Chondrocyte (in vitro differentiated cells): ENCODE measurements at places on chromosomes 6 and 20. TPM values are rescaled to one million over a fixed set of nuclear protein-coding genes. Genes with fewer than 3 reads are reported as not detected.

IP6K3 gene
- 6.1 to 9.0 TPM (median 6.5 TPM) in 3 replicates for total RNA-seq

DNA sequence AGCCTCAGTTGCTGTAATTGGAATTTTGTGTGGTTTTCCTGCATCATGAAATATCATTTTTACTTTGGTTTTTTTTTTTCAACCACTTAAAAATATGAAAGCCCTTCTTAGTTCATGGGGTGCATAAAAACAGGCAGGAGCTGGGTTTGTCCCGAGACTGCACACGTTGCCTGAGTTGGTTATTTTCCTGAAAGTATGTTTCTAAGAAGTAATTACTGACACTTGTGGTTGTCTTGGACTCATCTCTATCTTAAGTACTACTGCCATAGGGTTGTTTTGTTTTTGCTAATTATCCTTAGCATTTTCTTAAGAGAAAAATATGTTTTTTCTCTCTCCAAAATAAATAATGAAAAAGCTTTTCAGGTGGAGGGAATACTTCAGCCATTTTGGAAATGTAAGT lies 40.1 kb downstream of the FAM120B start:
- no peaks in the 10 kb centered on the region for H3K27me3 ChIP-seq
- peaks cover 31% of the 10 kb centered on the region for H3K4me1 ChIP-seq
- H3K36me3 ChIP-seq, result peaks cover 30% of the 10 kb centered on the region
- no peak for DNase-seq
- H3K27ac ChIP-seq, result no peak overlapping the region

RIPOR2 gene
- total RNA-seq, result 0.62 to 1.9 TPM (median 0.92 TPM) in 3 replicates

NKX2-2 gene
- total RNA-seq, result not detected in 3 replicates

DNA sequence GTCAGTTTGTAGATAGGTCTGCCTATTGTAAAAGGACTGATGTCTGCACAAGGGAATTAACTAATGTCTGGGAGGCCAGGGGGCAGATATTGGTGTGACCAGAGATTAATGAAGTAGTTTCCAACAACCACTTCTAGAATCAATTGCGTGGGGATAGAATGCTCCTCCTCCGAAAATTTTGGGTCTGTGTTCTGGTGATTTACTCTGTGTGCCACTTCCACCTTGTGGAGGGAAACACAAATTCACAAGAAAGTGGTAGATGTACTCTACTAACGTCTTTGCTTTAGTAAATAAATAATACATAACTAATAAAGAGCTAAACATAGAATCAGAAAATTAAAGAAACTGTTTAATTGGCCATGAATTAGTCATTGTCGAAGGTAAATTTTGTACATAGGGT lies 25.5 kb downstream of the TMEM14A start:
- H3K4me3 ChIP-seq, result no peak overlapping the region
- H3K27me3 ChIP-seq, result no peaks in the 10 kb centered on the region
- no peak overlapping the region for H3K27ac ChIP-seq
- DNase-seq, result no peak

MOCS3 gene
- total RNA-seq, result 4.3 to 4.6 TPM (median 4.4 TPM) in 3 replicates

DNA sequence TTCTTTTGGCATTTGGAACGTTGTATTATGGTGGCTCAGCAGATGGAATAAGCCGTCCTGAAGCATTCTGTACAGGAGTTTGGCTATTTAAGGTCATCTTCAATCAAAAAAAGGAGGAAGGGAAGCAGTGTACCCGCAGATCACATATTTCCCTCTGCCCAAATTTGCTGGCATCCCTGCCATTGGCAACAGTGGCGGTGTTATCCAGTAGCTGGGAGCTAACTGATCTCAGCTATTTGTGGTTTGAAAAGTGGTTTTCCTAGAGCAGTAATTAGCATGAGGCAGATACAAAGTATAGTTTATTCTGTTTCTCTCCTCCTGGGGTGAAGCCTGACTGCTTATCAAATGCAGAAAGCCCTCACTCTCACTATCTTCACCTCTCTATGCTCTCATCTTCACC lies 576.8 kb downstream of the QKI start:
- H3K27me3 ChIP-seq, result no peaks in the 10 kb centered on the region
- no peak for DNase-seq
- H3K4me3 ChIP-seq, result no peak overlapping the region
- H3K36me3 ChIP-seq, result no peaks in the 10 kb centered on the region
- no peak overlapping the region for H3K27ac ChIP-seq

- peaks cover 18% of the 10 kb centered on the region for H3K36me3 ChIP-seq
- H3K4me1 ChIP-seq, result peaks cover 7% of the 10 kb centered on the region
- no peaks in the 10 kb centered on the region for H3K27me3 ChIP-seq
These were observed 75.9 kb upstream of the SYNJ2 start for GRCh38 chr6:157905590-157906342.

BMP2 gene
- total RNA-seq, result 0.85 to 1.1 TPM (median 0.92 TPM) in 3 replicates

SGK2 gene
- 0.45 to 2.1 TPM (median 0.54 TPM) in 3 replicates for total RNA-seq

DNA sequence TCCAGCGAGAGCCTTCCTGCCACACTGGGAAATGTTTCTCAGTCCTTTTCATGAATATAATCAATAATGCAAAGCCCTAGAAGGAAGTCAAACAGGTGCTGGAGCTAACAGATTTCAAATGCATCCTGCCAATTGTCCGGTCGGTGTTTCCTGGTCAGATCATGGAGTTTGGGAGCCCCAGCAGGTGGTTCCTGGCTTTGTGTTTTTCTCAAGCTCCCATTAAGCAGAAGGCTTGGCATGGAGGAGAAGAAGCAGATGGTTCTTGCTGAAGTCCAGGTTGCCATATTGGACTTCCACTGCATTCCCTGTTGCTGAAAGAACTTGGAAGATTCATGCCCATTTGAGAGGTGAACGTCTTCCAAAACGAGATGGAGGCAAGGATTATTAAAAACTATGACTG lies 68.6 kb downstream of the GFOD1 start:
- H3K4me3 ChIP-seq, result no peak overlapping the region
- DNase-seq, result no peak
- no peaks in the 10 kb centered on the region for H3K36me3 ChIP-seq
- H3K4me1 ChIP-seq, result peaks cover 53% of the 10 kb centered on the region
- no peak overlapping the region for H3K27ac ChIP-seq

- DNase-seq, result no peak
- H3K27ac ChIP-seq, result no peak overlapping the region
- no peaks in the 10 kb centered on the region for H3K36me3 ChIP-seq
- H3K4me1 ChIP-seq, result no peaks in the 10 kb centered on the region
- no peak overlapping the region for H3K4me3 ChIP-seq
These were observed 34.7 kb downstream of the CPNE5 start for GRCh38 chr6:36804563-36804962.

BRD2 gene
- 149 to 165 TPM (median 150 TPM) in 3 replicates for total RNA-seq

- peak overlapping the region; percentile 91 for H3K27ac ChIP-seq
- peaks cover 19% of the 10 kb centered on the region for H3K36me3 ChIP-seq
- no peak for DNase-seq
- peak overlapping the region; percentile 73 for H3K4me3 ChIP-seq
- peaks cover 29% of the 10 kb centered on the region for H3K4me1 ChIP-seq
- H3K27me3 ChIP-seq, result peaks cover 77% of the 10 kb centered on the region
These were observed 3.3 kb downstream of the SIM1 start for GRCh38 chr6:100461278-100461916.

NHSL1 gene
- total RNA-seq, result 17.2 to 23.7 TPM (median 23.4 TPM) in 3 replicates

KCNS1 gene
- 0.55 to 1.1 TPM (median 0.59 TPM) in 3 replicates for total RNA-seq

SEMG1 gene
- total RNA-seq, result not detected in 3 replicates

BCAS1 gene
- total RNA-seq, result not detected in 3 replicates

GRCh38 chr6:153840039-153840850 lies 198.8 kb upstream of the OPRM1 start:
- H3K4me1 ChIP-seq, result peaks cover 9% of the 10 kb centered on the region
- no peak for DNase-seq
- peaks cover 2% of the 10 kb centered on the region for H3K27me3 ChIP-seq
- H3K36me3 ChIP-seq, result no peaks in the 10 kb centered on the region
- no peak overlapping the region for H3K27ac ChIP-seq

GRCh38 chr6:2274981-2275891 lies 29.8 kb upstream of the GMDS start:
- no peak for DNase-seq
- peaks cover 40% of the 10 kb centered on the region for H3K36me3 ChIP-seq
- H3K27me3 ChIP-seq, result no peaks in the 10 kb centered on the region
